LHCN-M2 (cell line): ENCODE measurements at places on chromosomes 1 and 21.

- no peak for DNase-seq
Measured at GRCh38 chr1:204142032-204142974, 9.5 kb downstream of the ETNK2 start.

DNA sequence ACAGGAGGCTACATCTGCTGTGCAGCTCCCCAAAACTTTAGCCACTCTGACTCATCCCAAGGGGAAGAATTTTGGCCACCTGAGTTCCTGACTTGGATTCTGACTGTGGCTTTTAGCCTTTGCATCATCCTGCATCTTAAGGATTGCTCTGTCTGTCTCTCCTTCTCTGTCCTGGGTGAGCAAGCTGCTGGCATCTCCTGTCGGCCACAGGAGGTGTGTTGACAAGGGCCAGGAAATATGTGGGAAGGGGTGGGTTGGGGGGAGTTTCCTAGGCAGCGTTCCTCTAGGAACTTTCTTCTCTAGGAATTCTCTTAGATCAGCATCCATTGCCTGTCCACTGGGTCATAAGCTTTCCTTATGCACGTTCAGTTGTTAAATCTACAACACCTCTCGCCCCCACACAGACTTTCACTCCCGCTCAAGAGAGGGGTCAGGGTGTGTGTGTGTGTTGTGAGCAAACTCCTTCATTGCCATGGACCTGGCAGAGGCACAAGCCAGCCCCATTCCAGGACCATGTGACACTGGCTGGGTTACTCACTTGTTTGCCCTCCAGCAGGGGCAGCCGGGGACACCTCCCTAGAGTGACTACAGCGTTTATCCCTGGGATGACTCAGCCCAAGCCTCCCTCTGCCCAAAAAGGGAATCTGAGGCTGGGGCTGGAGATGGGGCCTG lies 145.0 kb upstream of the DUSP10 start:
- DNase-seq, result peak; percentile 96

GRCh38 chr1:1063945-1064831 lies 9.9 kb downstream of the RNF223 start:
- DNase-seq, result peak; percentile 13

DNA sequence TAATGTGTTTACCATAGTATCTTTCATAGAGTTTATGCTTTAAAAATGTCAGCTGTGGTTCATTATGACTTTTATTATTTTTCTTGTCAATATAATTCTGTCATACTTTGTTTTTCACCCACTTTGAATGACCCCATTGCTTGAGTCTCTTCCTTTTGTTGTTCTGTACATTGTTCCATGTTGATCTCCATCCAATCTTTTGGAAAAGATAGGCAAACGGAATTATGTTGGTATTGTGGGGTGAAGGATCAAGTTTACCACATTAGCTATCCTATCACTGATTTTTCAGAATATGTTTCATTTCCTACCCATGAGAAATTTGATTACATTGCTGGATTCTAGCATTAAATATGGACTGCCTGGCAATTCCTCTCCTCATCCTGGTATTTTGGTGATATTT lies 196.6 kb downstream of the NFIA start:
- DNase-seq, result no peak

GRCh38 chr1:162549001-162549400 lies 12.5 kb upstream of the UAP1 start:
- DNase-seq, result no peak

DNA sequence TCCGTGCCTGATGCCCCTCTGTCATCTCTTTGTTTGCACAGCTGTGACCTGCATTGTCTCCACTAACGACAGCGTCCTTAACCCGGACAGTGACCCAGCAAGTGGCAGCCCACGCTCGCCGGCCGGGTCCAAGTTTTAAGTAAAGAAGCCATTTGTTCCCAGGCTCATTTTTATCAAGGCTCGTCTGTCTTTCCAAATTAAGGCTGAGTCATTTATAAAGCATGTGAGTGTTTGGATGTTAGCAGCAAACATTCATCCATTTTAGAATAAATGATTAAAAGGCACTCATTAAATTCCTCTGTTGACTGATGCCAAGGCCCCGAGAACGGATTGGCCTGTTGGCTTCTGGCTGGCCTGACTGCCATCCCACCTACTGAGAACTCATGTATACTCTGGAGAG lies 514.5 kb downstream of the NPHP4 start:
- DNase-seq, result no peak

- no peak for DNase-seq
Measured at GRCh38 chr1:18249631-18250030, 142.0 kb downstream of the IGSF21 start.

DNA sequence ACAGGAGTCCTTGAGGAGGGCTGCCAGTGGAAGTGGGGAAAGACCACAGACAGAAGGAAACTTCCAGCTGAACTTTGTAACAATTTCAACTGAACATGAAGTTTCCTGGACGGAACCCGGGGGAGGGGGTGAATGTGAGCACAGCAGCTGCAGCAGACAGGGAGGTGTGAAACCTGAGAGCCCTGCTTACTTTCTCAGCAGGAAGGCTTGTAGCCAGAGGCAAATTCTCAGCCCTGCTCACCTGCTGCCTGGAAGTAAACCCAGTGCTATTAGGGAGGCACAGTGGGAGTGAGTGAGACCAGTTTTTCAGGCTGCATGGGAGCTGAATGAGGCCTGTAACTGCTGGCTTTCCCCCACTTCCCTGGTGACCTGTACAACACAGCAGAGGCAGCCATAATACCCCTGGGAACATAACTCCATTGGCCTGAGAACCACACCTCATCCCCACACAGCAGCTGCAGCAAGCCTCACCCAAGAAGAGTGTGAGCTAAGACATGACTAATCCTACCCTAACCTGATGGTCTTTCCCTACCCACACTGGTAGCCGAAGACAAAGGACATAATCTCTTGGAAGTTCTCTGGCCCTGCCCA lies 9.6 kb upstream of the SPRR2F start:
- DNase-seq, result peak; percentile 1

DNA sequence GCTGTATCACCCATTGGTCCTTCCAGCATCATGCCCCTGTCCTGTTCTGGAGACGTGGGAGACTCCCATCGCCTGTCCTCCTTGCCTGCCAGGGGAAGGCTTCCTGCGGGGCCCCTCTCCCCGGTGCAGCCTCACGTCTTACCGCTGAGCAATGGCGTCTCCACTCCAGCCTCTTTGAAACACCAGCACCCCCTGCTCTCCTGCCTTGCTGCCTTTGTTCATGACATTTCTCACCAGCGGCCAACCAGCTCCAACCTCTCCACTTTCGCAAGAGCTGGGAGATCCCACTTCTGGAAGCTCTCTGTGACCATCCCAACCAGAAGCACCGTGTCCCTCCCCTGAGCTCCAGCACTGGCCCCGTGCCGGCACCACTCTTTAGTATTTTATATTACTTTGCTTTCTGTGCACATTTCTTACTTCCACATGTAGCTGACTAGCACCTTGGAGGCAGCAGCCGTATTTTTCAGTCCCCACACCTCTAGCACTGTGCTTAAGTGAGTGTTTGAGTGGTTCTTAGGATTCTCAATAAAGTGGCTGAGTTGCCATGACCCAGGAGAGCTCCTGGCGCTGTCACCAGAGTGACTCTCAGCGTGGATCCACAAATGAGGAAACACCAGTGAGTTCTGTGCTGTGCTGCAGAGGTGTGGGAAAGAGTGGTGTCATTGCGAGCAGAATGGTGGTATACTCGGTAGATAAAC lies 83.5 kb downstream of the ATP5PO start:
- DNase-seq, result no peak

- no peak for DNase-seq
Measured at GRCh38 chr1:157091668-157092273, 7.8 kb downstream of the ETV3L start.

DNA sequence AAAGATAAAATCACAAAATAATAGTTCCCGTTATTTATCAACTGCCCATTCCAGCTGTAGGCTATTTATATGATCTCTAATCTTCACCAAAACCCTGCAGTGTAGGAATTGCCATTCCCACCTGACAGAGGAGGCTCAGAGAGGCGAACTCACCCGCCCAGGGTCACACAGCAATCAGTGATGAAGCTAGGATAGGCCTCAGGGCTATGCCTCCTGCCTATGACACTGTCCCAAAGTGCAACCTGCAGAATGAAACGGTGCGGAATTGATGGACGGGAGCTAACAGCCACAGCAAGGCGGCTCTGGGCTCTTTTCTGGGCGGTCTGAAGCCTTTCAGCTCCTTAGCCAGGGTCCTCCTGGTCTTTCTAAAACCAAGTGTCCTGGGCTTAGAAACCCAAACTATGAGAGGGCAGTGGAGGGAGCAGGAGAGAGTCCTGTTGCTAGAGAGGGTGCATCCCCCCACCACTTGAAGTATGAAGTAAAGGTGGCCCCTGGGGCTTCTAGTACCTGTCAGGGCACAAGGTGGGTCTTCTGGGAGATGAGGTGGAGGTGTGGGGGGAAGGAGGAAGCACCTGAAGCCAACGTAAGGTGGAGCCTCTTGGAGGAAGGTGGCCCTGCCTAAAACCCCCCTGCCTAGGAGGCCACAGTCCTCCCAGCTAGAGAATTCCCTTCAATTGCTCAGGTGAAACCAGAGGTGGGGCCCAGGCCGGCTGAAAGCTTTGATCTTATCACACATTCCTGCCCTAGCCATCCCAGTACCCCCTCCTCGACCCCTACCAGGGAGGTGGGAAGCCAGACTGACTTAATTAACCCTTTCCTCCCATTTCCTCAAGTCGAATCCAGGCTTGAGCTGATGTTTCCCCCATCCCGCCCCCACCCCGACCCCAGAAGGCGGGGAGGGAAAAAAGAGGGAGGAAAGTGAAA lies 14.8 kb downstream of the HSPG2 start:
- DNase-seq, result no peak

DNA sequence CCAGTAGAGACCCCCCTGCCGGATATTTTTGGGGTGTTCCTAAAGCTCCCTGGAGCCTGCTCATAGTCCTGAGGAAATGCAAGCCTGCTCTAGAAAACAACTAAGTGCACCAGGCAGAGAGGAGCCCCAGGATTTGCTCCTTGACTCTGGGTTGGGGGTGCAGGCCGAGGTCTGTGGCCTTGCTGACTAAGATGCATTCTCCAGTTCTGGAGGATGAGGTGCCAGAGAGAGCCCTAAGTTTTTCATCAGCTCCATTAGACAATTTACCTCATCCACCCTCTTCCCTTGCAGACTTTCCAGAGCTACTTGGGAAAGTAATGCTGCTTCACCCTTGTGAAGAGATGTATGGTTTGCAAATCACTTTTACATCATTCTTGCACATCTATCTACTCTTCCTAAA lies 9.1 kb downstream of the TUFT1 start:
- no peak for DNase-seq

GRCh38 chr1:188514917-188515316 lies 1686.2 kb downstream of the PLA2G4A start:
- no peak for DNase-seq

DNA sequence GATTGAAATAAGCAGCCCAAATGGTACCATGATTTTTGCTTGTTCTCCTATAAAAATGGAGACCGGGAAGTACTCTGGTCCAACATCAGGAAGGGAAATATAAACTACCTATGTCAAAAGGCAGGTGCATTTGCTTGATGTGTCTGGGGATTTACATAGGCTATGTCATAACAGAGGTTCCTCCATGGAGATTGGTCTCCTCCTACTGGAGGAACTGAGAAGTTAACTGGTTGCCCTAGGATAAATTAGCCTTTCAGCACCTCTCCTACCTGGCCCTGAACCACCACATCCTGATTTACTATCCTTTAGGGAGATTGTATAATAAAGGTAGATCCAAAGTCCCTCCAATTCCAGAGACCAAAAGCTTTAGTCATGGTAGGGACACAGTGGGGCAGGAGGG lies 1109.3 kb upstream of the B3GALT2 start:
- peak; percentile 28 for DNase-seq

DNA sequence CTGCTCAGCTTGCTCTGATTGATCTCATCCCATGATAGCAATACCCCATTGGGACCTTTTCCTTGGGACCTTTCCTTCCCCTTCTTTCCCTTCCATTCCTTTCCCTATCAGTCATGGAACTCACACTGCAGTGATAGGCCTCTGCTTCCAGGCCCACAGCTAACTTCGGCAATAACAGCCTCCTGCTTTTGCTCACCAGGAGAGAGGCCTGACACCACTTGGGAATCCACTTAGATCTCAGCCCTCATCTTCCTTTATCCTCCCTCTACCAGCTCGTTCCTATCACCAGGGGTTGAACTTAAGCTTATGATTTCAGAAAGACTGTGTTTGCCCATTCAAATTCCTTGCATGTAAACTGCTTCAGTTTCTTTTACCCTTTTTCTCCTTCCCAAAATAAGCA lies 11.0 kb upstream of the TIPRL start:
- no peak for DNase-seq

DNA sequence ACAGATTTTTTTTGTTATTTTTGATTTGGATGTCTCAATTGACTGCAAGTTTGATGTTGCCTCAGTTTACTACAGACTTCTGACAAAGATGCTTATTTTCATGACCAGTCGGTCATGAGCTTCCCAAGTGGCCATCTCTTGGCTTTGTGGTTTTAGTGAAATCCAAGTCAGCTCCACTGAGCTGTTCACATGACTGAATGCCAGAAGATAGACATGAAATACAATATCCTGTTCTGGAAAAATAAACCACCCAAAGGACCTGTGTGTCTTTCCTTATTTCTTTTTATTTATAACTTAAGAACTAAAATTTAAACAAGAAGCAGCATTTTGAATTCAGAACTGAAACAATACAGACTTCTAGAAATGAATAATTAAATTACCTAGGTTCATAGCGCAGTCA lies 89.3 kb downstream of the HMCN1 start:
- peak; percentile 14 for DNase-seq

- no peak for DNase-seq
Measured at GRCh38 chr1:56774067-56774609, 45.1 kb downstream of the FYB2 start.

DNA sequence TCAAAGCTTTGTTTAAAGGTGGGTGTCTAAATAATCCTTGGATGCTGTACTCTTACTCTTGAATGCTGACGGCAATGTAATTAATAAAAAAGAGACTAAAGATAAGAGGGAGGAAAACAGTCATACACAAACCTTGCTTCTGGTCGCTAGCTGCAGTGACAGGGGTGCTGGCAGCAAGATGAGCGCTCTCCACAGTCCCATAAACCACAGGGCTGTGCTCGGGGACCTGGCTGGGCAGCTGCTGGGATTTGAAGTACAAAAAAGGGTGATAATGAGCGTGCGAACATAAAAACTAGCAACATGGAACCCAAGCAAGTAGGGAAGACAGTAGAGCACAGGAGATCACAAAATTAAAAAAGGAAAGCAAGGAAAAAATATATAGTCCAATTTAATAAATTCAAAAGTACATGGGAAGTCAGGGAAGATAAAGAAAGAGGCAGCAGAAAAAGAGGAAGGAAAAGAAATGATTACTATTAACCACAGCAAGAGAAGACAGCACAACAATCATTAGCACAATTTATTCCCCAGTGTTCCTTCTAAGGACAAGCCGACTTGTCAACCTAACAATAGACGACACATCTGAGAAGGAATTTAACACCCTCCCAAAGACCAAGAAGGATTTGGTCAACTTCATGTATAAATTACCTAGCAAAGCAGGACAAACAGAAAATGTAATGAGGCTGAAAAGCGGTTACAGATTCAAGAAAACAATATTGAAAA lies 162.9 kb upstream of the HP1BP3 start:
- no peak for DNase-seq

- DNase-seq, result peak; percentile 92
Measured at GRCh38 chr1:209926045-209926444, 12.0 kb upstream of the SYT14 start.
